Cerebellar nuclear complex (tissue), 1 donor: ENCODE measurements at places on chromosomes 2 and 18.

DNA sequence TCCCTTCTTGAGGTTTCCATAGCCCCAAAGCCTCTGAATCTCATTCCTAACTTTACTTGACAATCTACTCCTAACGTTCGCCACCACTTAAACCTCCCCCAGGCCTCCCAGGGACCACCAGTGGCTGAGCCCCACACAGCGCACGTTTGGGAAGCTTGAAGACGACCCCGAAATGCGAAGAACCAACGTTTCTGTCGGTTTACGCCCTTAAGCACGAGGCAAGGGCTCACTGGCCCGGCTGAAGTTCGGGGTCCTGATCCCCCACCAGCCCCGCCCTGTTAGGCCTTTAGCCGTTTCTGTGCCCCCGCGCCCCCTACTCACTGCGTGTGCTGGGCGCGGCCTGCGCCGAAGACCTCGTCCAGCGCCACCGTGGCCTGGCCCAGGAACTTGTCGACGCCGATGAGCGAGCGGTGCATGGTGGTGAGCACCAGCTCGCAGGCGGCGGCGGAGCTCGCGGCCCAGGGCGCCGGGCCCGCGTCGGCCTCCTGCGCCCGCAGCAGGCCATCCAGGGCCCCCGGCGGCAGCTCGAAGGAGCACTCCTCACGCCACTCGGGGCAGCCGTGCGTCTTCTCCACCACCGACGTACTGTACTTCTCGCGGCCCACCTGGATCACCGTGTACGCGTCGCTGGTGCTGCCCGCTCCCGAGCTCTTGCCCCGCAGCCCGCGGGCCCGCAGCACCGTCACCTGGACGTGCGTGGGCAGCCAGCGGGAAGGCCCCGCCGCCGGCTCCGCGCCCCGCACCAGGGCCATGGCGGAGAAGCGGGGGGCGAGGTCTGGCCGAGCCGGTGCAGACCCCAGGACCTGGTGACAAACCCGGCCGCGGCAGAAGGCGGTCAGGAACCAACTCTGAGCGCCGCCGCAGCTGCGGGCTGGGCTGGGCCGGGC lies 479 bp downstream of the RAB11FIP5 start:
- DNase-seq: no peak

DNA sequence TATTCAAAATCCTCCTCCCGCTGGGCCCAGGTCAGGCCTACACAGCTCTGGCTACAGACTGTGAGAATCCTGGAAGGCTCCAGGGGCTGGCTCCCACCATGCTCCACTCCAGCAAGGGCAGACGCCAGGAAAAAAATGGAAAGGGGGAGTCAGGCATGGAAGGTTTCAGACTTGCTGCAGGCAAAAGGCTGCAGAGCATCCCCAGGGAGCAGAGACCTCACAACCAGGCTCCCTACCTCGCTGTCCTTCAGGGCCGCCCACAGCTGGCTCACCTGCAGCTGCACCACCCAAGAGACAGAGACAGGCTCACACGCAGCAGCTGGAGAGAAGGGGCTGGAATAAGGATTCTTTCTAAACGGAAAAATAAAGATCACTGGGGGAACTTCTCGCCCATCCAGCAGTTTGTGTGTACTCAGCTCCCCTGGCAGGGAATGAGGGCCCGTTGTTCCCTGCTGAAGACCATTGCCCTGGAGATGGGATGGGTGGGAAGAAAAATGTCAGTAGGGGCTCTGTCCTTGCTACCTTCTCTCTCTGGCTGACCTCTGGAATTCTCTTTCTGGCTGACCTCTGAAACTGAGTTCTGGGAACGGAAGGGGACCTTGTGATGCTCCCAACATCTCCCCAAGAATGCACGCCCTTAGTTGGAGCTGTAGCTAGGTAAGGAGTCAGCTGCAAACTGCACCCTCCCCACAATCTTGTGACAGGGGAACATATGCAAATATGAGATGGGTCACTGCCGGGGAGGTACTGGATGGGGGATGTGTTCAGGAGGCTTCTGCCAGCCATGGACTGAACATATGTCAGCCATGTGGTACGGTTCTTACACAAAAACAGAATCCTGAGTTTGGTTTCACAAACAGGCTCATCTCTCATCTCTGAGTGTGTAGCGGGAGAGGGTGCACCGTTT lies 34.5 kb downstream of the BCL2 start:
- DNase-seq: no peak

DNA sequence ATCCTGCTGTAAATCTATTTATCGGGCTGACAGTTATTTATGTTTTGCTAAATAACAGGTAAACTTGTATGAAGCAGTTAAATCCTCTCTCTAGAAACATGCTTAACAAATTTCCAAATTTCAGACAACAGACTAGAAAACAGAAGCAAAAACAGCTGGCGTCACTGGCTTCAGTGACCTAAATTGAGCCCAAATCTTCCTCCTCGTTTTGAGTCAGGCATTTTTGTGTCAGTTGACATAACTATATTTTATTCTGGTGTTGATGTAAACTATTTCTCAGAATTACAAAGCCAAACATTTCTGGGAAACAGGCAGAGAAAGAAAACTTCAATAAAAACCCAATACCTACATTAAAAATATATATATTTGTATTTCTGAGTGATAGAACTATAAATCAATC lies 21.7 kb downstream of the RBMS1 start:
- no peak for DNase-seq

DNA sequence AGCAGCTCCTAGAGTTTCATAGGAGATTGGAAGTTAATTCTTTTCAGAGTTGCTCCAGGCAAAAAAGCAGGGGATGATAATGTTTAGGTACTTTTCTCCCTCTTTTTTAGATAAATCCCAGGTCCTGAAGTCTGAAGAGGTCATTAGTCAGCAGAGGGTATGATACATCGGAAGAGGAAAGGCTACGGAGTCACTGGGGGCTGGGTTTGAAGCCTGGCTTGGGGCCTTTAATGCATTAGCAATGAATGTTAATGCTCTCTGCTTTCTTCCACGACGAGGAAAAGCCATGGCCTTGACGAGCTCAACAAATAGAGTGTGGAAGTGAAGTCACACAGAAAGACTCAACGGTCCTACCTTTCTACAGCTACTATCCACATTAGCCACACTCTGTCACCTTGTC lies 235.1 kb downstream of the NCKAP5 start:
- DNase-seq: no peak

DNA sequence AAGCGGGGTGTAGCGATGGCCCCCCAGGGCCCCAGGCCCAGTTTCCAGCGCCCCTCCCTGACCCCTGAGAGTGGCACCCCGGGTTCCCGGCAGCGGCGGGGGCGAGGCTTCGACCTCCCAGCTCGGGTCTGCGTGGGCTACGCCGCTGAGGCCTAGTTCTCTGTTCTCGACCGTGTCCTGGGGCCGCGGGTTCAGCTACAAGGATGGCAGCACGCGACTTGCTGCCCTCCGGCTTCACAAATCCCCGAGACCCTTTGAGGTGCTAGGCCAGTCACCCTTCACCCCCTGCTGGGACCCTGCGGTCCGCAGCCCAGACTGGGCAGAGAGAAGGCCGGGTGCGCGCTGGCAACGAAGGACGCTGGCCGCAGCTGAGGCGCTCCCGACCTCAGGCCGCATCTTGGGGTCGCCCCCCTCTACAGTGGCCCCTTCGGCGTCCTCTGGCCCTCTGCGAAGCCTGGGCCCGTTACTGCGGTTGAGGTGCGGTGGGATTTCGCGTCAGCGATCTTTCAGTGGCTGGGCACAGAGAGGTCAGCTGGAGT lies 1.2 kb downstream of the OTX1 start:
- no peak for DNase-seq

DNA sequence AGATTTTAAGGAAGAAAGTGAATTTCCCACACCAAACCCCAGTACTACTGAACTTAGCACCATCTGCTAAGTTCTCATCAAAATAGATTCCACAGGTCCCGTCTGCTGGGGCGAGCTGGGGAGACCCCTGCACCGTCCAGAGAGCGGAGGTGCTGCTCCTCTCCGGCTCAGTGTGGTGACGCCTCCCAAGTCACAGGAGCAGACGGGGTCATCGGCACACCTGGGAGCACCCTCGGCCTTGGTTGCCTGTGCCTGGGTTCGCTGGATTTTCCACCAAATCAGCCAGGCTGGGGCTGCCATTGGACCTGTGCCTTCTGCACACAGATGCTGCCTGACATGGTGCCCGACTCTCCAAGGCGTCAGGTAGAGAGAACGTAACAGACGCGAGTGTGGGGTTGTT lies 141.3 kb downstream of the PXDN start:
- DNase-seq: no peak

DNA sequence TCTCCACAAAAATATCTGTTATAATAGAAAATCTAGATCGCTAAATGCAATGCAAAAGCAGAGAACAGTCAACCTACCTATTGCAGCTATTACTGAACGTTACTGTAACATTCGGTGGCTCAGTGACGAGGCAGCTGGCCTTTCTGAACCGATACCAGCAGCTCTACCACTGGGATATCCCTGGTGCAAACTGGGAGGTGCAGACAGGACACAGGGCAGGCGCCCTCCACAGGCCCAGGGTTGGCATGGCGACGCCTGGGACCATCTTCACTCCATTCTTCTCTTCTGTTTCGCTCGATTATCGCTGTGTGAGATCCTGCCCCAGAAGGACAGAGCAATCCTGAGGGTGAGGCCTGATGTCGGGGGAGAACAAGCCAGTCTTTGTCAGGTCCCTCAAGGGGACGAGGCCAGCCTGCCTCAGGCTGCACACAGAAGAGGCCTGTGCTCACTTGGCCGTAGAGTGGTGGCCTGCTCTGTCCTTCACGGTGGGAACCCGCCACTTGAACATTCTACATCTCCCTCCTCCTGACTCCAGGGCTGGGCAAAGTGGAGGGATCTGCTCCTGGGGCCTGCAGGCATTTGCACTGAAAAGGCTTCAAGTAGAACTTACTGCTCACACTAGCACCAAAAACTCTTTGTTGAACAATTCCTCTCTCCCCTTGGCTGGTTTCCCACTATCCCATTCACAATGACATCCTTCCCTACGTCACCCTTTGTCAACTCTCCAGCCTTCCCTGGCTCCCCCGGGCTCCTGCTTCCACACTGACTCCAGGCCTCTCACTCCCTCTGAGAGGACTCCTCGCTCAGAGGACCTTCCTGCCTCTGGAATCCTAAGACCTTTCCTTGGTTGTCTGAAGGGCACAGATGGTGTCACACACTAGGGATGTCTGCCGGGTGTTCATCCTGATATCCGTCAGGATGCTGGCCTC lies 49.7 kb downstream of the CYRIA start:
- DNase-seq: no peak

GRCh38 chr18:49745045-49746014 lies 68.0 kb downstream of the ACAA2 start:
- DNase-seq: no peak

- DNase-seq: no peak
Observed at GRCh38 chr2:85717308-85718008, 23.3 kb downstream of the GNLY start.

GRCh38 chr2:74379851-74380789 lies at the start of gene DCTN1:
TSS of gene DCTN1 (minus strand) at chr2:74380311. CDS start at chr2:74380037, 274 bp downstream.
- peak; percentile 56 for DNase-seq

GRCh38 chr2:102780467-102780866 lies 18.6 kb downstream of the TMEM182 start:
- no peak for DNase-seq
